Sciatic nerve (tissue), 2 donors: ENCODE measurements at places on chromosomes 16 and 17. TPM values are rescaled to one million over a fixed set of nuclear protein-coding genes. Genes with fewer than 3 reads are reported as not detected.

DNA sequence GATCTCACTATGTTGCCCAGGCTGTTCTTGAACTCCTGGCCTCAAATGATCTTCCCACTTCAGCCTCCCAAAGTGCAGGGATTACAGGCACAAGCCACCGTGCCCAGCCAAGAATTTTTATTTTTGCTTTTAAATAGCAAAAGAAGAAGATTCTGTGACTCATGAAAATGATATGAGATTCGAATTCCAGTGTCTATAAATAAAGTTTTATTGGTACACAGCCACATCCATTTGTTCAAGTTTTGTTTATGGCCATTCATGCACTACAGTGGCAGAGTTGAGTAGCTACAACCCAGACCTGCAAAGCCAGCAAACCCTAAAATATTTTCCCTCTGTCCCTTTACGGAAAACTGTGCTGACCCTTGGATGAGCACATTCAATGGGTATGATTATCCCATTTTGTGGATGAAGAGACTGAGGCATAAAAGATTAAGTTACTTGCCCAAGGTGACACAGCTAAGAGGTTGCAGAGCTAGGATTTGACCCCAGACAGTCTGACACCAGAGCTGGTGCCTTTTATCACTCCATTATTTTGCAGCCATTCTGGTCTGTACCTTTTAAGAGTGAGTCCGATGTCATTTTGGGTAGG, 34.2 kb downstream of the SCNN1G start:
- no peak for DNase-seq

DNA sequence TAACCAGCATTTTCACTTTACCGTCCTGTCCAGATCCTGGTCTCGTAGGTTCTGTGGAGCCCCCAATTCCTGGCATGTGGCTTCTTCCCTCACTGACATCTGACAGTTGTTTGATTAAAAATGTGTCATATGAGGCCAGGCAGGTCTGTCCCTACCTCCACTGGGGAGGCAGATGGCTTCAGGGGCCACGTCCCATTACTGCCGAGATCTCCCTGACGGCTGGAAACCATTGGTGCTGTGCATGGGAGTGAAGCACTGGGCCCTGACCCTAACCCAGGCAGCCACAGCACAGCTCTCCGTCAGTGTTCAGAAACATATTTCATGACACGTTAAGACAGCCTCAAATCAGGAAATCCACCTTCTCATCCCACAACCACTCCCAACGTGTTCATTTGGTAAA, 77.5 kb downstream of the GNAO1 start:
- no peak for DNase-seq

GRCh38 chr17:60422162-60422665, at the start of gene CHCT1:
Gene CHCT1, plus strand, starts transcription at chr17:60422489. Its CDS starts 104 bp downstream, at chr17:60422593.
- no peak for DNase-seq

GRCh38 chr17:79341222-79341780, 266.7 kb downstream of the ENGASE start:
- no peak for DNase-seq

DNA sequence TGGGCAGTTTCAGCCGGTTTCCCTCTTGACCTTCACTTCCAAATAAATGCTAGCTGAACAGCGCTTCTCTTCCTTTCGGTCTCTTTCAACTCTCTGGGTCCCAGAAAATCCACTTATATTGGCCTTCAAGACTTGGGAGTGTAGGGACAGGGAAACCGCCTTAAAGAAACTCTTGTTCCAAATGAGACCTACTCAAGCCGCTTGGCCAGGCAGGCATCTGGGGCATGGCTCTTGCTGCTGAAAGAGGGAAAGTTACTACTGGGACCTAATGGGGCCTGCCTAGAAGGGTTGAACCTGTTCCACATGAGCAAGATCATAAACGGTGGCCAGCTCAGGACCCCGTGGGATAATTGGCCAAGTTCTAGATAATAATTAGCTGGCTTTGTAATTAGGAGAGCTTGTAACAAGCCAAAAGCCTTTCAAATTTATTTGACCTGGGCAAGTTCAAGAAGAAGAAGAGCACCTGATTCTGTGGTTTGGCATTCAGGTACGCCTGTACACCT, 13.2 kb downstream of the CDH1 start:
- DNase-seq, result no peak

NOD2 gene
- 4.3 TPM for total RNA-seq
